Activated CD4-positive, alpha-beta memory T cell treated with anti-CD3 and anti-CD28 coated beads for 36 hours (primary cell): ENCODE measurements at places on chromosomes 16 and 17. TPM values are rescaled to one million over a fixed set of nuclear protein-coding genes. Genes with fewer than 3 reads are reported as not detected.

DNA sequence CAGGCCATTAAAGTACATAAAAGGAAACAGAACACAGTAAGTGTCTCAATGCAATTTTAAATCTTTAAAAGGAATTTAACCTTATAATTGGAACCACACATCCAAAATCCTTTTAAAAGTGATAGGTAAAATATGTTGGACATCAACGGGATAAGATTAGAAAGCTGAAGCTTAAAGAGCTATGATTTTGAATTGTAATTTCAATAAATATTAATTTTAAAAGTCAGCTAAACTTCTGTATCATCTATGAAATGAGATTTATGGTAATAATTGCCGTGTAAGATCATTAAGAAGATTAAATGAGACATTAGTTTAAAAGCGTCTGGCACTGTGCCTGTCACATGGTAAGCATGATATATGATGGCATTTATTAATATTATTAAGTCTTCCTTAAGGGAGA is 31.3 kb downstream of the CCDC42 start:
- H3K27ac ChIP-seq, result no peak overlapping the region
- no peaks in the 10 kb centered on the region for H3K4me1 ChIP-seq
- no peaks in the 10 kb centered on the region for H3K36me3 ChIP-seq

DNA sequence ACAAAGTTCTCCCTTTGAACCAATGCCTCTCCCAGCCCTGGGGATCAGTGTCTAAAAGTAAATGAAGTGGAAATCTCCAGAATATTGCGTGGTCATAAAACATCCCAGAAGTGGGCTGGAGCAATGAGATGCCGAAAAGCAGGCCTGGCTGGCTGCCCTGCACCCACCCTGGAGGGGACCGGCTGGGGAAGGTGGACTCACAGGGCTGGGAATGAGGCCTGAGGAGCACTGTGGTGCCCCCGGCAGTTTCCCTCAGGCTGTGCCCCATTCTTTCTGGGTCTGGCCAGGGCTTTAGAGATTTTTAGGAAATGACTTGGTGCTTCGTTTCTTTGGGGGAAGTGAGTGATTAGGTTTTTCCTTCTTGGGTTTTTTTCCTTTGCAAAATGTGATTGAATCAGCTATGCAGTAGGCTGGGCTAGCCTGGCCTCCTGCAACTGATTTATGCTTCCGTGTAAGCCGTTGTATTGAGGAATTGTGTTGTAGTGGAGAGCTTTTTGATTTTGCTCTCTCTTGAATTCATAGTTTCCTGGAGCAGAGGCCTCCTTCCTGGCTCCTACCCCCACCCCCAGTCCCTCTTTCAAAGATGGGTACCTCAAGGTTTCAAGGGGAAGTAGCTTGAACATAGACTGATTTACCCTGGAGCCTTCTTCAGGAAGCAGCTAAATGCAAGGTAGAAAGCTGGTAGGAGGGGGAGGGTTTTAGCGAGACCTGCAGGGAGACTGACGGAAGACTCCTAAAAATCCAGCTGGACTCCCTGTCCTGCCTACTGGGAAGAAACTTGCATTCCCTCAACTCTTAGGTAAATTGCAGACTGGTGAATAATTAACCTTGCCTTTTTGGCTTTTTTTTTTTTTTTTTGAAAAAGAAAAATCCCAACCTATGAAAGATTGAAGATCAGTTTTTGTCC is 170.2 kb downstream of the RAB11FIP4 start:
- peaks cover 7% of the 10 kb centered on the region for H3K27me3 ChIP-seq
- H3K4me1 ChIP-seq, result peaks cover 20% of the 10 kb centered on the region

DNA sequence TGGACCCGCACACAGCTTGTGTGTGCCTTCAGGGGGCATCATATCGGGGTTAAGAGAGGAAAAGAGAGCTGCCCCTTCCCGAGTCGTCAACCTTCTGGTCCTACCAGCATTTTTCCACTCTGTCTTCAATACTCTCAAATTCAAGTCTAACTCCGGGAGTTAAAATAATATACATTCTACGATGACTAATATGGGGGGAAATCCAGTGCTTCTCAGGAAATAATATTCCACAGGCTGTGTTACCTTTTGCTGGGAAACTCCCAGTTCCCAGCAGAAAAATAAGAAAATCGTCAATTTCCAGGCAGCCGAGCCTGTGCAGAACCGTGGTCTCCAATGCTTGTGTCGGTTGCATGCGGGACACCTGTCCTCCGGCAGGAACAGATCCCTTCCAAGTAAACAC is 105.0 kb upstream of the FOXF1 start:
- H3K36me3 ChIP-seq, result no peaks in the 10 kb centered on the region
- DNase-seq, result no peak
- no peak overlapping the region for H3K4me3 ChIP-seq
- H3K4me1 ChIP-seq, result no peaks in the 10 kb centered on the region
- H3K27ac ChIP-seq, result no peak overlapping the region

GRCh38 chr17:78804777-78805176 is 22.7 kb upstream of the CYTH1 start:
- peak overlapping the region; percentile 95 for H3K27ac ChIP-seq
- H3K4me1 ChIP-seq, result peaks cover 60% of the 10 kb centered on the region
- peaks cover 68% of the 10 kb centered on the region for H3K36me3 ChIP-seq

DNA sequence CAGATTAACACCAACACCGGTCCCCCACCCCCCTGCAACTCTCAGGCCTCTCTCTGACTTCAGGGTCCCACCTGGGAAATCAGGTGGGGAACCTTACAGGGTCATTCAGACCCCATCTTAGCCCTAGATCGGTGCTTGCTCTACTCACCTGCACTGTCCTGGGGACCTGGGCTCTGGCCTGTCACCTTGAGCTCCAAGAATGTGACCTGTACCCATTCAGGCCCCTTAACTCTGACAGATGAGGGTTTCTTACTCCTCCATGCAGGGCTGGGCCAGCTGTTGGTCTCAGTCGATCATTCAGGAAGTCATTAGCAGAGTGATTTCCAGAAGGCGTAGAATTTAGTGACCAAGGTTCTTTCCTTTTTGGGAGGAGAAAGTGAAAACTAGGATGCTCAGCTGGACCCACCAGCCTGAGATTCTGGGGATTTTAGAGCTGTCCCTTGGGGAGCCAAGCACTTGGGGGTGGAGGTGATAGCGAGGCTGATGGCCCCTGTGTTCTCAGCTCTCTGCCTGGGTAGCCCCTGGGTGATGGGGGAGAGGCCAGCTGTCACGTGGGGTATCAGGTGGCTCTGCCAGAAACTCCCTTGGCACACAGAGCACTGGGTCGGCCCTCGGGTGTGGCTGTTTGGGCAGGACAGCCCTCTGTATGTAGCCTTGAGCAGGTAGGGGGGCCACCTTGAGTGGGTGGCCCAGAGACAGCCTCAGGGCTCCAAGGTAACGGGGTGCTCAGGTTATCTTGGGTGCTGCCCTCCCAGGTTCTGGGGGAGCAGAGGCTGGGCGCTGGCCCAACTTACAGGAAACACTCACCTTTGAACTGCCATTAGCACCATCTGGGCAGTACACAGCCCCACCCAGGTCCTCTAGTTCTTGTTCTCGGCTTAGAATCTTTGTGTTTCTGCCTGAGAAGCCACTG is 724 bp downstream of the MVP start:
- peaks cover 35% of the 10 kb centered on the region for H3K36me3 ChIP-seq
- peak overlapping the region; percentile 91 for H3K4me3 ChIP-seq
- no peaks in the 10 kb centered on the region for H3K27me3 ChIP-seq
- peak; percentile 79 for DNase-seq

DNA sequence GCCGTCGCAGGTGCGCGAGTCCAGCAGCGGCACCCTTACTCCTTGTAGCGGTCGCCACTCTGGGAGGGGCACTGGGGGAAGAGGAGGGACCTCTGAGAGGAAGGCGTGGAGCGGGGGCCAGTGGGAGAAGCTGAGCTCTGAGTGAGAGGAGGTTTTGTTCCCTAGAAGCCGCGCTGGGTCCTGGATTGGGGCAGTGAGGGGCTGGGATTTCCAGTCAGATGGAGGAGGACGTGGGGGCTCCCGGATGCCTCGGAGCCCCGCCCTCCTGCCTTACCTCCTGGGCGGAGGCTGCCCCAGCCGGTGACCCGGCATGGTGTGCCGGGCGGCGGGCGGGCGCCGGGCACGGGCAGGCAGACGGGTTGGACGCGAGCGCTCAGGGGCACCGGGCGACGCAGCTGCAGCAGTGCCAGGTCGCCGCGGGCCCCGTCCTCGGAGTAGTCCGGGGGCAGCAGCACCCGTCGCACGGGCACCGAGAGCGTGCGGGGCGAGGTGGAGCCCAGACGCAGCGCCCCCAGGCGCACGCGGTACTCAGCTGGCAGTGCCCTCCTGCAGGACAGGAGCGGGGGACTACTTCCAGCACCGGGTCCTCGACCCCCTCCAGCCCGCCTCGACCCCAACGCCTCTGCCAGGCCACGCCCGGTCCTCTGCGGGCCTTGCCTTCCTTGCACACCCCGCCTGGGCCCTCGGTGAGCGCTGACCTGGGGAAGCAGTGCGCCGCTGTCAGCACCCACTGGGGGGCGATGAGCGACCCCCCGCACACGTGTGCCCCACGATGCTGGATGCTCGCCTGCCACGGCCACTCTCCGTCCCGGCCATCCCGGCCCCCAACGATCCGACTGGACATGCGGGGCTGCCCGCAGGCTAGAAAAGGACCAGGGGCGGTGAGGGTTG is 2.0 kb downstream of the PRSS33 start:
- H3K27ac ChIP-seq, result no peak overlapping the region
- H3K4me3 ChIP-seq, result peak overlapping the region; percentile 81
- DNase-seq, result peak; percentile 44
- H3K27me3 ChIP-seq, result peaks cover 9% of the 10 kb centered on the region
- H3K4me1 ChIP-seq, result peaks cover 7% of the 10 kb centered on the region

DNA sequence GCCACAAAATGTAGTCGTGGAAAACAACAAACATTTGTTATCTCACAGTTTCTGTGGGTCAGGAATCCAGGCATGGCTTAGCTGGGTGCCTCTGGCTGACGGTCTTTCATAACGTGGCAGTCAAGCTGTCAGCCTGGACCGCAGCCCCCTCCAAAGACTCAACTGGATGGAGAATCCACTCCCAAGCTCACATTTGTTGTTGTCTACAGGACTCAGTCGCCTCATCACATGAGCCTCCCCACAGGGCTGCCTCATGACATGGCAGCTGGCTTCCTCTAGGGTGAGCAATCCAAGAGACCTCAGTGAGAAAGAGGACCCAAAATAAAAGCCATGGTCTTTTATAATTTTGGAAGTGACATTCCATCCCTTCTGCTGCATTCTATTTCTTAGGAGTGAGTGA is 34.7 kb upstream of the AKAP1 start:
- DNase-seq, result no peak
- H3K27ac ChIP-seq, result no peak overlapping the region
- H3K4me3 ChIP-seq, result no peak overlapping the region
- H3K4me1 ChIP-seq, result peaks cover 17% of the 10 kb centered on the region
- no peaks in the 10 kb centered on the region for H3K36me3 ChIP-seq

GRCh38 chr16:30561089-30561816 is 3.1 kb upstream of the ZNF764 start:
- H3K36me3 ChIP-seq, result peaks cover 2% of the 10 kb centered on the region
- no peaks in the 10 kb centered on the region for H3K27me3 ChIP-seq
- peak overlapping the region; percentile 83 for H3K27ac ChIP-seq
- peak; percentile 31 for DNase-seq
- peak overlapping the region; percentile 79 for H3K4me3 ChIP-seq
- H3K4me1 ChIP-seq, result peaks cover 19% of the 10 kb centered on the region

Gene CARD14
- total RNA-seq, result not detected

DNA sequence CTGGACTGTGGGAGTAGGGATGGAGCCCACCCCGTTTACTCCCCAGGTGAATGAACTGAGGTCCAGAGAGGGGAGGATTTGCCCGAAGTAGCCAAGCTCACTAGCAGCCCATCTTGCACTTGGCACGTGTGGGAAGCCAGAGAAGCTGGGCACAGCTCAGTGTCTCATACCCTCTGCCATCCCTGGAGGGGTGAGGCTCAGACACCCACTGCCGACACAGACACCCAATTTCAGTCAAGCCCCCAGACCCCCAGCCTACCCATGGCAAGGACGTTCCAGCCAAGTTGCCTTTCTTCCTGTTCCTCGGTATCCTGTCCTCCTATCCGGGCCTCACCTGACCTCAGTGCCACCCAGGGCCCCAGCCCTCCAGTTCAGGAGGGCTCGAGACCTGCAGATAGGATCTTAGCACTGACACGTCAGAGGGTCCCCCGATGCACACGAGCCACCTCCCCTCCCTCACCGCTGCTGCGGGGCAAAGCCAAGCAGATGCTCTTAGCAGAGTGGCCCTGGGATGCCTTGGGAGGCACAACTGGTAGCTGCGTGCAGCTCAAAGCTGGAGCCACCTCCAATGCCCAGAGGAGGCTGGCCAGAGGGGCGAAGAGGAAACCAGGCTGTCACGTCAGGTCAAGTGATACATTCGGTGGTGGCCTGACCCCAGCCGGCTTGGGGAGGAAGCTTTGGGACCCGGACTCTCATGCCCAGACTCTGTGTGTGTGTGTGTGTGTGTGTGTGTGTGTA is 90.4 kb upstream of the TNRC6C start:
- H3K4me3 ChIP-seq, result no peak overlapping the region
- no peak overlapping the region for H3K27ac ChIP-seq
- H3K4me1 ChIP-seq, result peaks cover 34% of the 10 kb centered on the region
- DNase-seq, result no peak
- no peaks in the 10 kb centered on the region for H3K27me3 ChIP-seq
- no peaks in the 10 kb centered on the region for H3K36me3 ChIP-seq

DNA sequence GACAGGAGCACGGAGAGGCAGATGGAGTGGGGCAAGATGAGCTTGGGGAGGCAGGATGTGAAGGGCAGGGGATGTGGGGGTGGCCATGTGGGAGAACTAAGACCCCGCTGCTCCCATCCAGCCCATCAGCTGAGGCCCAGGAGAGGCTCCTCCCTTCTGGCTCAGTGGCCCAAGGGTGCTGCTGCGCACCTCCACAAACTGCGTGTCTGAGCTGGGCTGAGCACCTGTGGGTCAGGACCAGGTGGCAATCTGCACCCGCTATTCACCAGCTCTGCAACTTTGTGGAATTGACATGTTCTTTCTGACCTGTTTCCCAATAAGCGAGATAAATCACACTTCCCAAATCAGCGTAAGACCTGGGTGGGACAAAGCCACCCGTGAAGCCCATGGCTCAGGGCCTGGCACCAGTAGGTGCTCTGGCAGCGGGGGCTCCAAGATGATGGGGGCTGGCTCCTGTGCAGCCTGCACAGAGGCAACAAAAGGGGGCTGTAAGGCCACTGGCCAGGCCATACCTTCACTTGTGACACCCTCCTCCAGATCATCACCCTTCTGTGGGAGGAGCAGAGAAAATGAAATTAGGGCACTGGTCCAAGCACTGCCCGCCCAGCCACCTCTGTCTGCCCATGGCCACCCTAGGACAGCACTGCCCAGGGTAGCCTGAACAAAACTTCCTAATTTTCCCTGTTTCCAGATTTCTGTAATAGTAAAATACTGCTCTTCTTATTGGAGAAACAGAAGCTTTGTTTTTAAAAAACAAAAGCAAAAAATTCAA is 11.7 kb upstream of the SREBF1 start:
- peak overlapping the region; percentile 97 for H3K27ac ChIP-seq
- DNase-seq, result no peak
- H3K4me1 ChIP-seq, result peaks cover 59% of the 10 kb centered on the region
- H3K27me3 ChIP-seq, result no peaks in the 10 kb centered on the region
- H3K4me3 ChIP-seq, result no peak overlapping the region
- peaks cover 2% of the 10 kb centered on the region for H3K36me3 ChIP-seq
